ENCODE measurements at places on chromosomes 16 and 17.
A peak's percentile ranks its signal among the peaks of the same experiment; 100 is the strongest.

DNA sequence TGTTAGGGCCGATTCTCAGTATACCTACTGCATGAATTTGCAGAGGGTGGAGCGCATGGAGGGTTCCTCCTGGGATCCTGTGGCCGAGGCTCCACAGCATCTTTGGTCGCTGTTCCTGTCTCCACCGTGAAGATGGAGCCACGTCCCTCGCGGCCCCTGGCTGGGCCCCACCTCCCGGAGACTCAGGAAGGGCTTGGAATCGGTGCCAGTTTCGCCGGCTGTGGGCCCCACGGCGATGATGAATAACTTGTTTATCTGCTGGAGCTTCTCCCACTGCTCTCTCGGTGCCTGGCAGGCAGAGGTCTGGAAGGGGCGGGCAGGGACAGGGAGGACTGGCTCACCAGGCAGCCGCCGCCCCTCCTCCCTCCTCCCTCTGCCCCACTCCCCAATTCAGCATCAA lies 8.1 kb downstream of the SLC5A11 start:
- no peak for DNase-seq

DNA sequence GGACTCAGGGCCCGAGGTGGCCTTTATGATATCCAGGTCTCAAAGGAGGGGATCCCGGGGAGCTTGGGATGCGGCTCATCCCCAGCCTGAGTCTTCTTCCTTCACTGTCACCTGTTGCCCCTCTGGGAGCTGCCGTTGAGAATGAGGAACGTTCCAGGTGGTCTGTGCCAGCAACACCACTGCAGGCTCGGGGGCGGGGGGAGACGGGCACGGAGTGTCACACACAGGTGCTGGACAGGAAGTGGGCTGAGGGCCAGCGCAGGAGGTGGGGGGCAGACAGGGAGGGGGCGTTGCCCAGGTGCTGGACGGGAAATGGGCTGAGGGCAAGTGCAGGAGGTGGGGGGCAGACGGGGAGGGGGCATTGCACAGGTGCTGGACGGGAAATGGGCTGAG lies 28.2 kb downstream of the METRNL start:
- DNase-seq, result no peak

DNA sequence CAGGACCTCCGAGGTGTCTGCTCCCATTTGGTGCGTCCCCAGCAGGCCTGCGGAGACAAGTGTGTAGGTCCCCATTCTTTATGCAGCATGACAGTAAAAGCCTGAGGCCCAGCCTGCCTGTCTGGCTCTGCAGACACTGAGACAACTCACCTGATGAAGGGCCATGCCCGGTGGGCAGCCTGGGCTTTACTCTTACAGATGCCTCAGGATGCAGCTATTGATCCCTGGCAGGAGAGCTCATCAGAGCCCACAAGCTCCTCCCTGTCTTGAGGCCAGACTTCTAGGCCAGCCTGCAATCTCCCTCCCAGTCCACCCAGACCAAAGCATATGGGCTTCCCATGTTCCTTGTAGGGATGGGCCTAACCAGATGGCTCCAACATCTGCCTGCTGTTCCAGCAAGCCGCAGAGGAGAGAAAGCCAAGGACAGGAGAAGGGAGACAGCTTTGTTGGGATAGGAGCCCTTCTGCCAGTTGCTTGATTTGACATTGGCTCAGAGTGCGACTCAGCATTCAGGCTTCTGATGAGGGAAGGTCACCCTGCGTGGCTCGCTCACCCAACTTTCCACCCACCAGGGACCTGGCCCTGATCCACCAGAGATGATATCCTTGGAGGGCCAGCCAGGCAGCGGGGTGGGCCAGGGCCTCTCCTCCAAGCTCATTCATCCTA lies 87.5 kb downstream of the SOCS1 start:
- no peak for DNase-seq

- DNase-seq, result no peak
Observed at GRCh38 chr16:12017558-12017957, 41.0 kb downstream of the SNX29 start.

DNA sequence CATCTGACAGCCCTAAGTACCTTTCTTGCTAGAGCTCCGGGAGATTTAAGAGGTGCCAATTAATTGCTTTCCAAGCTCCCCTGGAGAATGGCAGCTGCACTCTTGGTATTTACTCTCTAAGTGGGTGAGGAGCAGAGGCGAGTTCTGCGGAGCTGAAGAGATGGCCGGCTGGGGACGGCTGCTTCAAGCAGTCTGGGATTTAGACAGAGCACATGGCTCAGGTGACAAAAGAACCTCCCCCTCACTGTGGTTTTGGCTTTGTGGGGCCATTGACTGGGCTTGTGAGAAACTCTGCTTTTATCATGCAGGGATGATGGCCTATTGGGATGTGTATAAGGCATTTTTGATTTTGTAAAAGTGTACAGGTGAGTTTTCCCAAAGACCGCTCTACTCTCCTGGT lies 239.3 kb upstream of the EEF2KMT start:
- DNase-seq, result no peak

DNA sequence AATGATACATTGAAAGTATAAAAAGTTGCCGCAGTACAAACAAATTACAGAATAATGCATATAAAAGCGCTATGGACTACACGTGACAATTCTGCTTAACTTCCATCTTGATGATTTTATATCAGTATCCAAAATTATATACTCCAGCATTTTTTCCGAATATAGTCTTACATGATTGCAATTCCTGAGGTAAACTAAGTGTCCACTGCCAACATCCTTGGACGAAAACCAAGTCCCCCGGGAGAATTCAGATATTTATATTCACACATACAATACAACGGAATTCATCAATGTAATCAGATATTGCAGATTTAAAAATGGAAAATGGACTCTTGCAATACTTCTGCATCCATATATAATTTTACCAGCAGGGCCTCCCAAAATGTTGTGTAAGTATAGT lies 8.9 kb upstream of the MYH11 start:
- peak; percentile 56 for DNase-seq

DNA sequence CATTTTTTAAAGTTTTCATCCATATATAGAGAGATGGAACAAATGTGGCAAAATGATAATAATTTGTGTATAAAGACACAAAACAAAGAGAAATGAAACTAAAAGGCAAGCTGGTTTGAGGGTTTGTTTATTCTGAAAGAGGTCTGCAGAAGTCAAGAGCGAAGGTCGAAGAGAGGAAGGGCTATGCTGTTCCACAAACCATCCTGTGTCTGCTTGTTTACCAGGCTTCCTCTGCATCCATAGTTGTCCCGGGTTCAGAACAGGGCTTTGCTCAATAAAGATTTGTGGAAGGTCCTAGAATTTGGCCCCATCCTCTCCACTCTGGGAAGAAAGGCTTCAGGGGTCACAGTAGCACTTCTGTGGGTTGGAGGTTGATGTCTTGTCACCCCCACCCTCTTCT lies 2.4 kb upstream of the MARVELD3 start:
- DNase-seq, result no peak

GRCh38 chr17:48102798-48103715 lies 1.8 kb upstream of the CBX1 start:
- DNase-seq, result no peak

- DNase-seq, result no peak
Observed at GRCh38 chr17:43216369-43216761, 4.7 kb downstream of the TMEM106A start.

- DNase-seq, result no peak
Observed at GRCh38 chr16:7303660-7304200, 28.9 kb upstream of the RBFOX1 start.

GRCh38 chr17:29180034-29180787 lies at the start of gene MYO18A:
TSS of gene MYO18A (minus strand) at chr17:29180398. CDS start at chr17:29166940, 13,458 bp downstream.
- peak; percentile 39 for DNase-seq

- DNase-seq, result no peak
Observed at GRCh38 chr16:57925310-57925709, 45.6 kb downstream of the CNGB1 start.

GRCh38 chr16:55641430-55642056 lies 14.2 kb upstream of the SLC6A2 start:
- no peak for DNase-seq

- DNase-seq, result no peak
Observed at GRCh38 chr16:87702325-87702811, 63.4 kb downstream of the KLHDC4 start.

DNA sequence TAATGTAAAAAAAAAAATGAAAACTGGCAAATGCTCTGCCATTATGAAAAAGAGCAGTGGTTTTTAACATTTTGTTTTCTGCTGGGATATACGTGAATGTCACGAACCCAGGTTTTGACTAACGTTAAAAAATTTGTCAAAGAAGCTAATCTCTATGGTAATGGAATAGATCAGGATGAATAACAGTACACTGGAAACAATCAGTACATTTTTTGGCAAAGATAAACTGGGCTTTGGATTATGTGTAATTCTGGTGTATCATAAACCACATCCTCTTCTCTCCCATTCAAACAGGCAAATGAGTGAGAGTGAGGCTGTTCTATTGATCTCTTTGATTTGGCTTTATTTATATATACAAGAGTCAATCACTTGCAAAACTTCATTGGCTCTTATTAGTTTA lies 207.0 kb upstream of the IRX3 start:
- DNase-seq, result no peak

- DNase-seq, result peak; percentile 43
Observed at GRCh38 chr16:90031931-90032673, 12.8 kb upstream of the DBNDD1 start.

DNA sequence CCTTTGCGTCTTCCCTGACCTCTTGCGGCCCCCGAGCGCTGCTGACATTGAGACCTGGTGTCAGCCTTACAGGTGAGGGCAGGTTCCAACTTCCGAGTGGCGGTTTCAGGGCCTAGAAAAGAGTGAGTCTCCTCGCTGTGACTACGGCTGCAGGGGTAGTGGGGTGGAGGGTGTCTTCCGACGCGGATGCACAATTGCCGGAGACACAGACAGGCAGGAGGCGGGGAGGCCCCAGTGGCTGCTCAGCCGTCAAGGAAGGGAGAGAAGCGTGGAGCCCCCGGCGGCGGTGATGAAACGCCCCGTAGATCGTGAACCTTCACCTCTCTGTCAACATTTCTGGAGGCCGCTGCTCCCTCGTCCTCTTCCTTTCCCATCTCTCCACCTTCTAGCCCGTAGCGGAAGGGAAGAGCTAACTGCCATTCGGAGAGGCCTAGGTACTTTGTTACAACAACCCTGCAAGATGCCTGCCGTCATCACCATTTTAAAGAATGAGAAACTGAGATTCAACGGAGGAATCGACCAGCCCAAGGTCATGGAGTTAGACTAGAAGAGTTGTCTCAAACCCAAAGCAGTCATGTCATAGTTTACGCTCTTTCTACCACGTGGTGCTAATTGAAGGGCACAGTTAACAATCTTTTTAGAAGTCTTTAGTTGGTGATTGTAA lies 485 bp downstream of the DNAJA3 start:
- no peak for DNase-seq

DNA sequence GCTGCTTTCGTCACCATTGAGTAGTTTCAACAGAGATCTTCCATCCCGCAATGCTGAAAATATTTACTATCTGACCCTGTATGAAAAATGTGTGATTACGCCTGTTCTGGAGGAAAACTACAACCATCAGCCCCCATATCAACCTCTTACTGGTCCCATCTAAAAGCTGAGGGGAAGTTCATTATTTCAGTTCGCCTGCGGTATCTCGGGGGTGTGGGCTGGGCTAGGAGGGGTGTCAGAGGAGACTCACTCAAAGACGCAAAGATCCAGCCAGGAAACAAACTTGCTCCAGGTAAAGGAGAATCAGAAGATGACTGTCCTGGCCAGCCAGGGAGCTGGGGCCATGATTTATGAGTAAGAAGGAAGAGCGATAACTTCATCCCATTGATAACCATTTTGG lies 13.7 kb downstream of the CACNG1 start:
- no peak for DNase-seq

DNA sequence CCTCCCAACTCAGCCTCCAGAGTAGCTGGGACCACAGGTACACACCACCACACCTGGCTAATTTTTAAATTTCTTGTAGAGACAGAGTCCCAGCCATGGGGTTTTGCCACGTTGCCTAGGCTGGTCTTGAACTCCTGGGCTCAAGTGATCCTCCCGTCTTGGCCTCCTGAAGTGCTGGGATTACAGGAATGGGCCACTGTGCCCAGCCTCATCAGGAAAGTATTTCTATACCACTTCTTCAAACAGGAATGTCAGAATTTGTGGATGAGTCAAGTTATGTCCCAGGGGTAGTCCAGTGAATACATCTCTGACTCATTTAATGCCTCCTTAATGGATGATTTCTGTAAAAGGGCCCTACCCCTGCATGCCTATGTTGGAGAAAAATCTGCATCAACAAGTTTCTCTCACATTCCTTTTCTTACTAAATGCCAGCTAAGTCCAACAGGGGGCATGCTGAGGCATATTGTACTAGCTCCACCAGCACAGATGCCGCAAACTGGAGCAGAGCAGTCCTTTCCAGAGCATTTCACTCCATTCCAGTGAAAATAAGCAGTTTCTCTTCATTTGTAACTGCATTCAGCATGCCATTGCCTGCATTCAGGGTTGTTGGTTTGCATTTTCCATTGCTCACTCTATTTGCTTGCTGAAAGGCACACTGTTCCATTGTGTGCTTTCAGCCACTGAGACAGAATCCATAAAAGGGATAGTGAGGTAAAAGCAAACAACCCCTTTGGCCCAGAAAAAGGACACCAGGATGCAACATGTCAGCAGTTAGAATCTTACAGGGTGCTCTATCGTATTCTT lies 5.3 kb upstream of the CAVIN1 start:
- DNase-seq, result peak; percentile 96

DNA sequence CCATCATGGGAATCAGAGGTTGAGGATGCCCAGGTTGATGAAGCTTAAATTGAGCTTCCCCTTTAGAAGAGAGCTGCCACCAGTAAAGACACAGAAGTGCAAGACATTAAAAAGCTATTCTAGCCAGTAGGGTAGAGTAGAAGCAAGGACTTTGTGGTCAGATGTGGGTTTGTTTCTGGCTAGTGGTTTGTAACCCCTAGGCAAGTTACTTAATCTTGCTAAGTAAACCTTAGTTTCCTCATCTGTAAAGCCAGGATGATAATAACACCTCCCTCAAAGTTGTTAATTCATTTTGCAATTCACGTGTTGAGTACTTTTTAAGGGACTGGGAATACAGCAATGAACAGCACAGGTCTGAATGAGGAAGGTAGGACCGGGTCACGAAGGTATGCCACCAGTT lies 3.6 kb downstream of the SNTB2 start:
- DNase-seq, result no peak

DNA sequence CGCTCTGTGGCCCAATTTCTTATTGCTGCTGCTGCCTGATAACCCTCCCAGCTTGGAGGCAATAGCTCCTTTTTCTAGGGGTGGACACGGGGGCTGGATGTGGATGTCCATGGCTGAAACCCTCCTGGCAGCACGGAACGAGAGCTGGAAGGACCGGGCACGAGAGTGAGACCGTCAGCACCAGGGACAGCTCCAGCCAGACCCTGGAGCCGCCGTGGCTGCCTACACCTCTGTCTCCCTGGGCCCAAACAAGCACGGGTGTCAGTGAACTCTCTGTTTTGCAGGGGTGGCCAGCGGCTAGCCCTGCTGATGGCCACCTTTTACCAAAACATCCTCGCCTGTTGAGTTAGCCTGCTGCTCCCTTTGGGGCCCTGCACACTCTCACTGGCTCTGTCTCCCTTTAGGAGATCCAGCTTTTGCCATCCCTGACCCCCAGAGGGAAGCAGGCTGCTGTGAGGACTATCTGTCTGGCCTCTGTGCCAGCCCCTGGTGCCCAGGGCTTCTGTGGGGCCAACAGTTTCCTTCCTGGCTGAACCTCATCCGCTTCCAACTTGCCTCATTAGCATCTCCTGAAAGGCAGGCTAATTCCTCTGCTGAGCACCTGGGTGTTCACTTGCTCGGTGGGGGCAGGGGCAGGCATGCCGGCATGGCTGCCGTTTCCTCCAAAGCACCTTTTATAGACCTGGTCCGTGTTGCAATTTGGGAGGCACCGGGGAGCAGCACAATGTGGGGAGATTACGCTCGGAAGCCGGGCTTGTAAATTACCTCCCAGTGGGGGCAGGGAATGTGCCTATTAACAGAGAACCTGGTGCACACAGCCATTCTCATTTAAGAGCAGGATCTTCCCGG lies 118.1 kb downstream of the ENGASE start:
- DNase-seq, result no peak

- no peak for DNase-seq
Observed at GRCh38 chr17:59769887-59770286, 62.4 kb downstream of the VMP1 start.
